ENCODE measurements at places on chromosomes 13 and 19.

DNA sequence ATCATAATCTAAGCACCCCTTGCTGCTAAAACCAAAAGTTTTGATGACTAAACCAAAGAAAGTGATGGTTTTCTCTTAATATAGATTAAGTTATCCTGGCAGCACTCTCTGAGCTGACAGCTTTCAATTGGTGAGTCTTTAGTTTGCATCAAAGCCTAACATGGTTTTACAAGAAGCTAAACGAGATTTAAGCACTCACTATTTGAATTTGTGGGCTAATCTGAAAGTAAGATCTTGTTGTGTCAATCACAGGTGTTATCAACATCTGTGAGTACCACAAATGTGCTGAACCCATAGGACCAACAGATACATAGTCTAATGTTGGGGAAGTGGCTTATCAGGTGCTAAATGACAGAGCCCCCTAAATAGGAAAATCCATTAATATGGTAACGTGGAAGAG is 223.9 kb downstream of the LHFPL6 start:
- no peak for DNase-seq

- no peak for DNase-seq
Observed at GRCh38 chr13:43877326-43877725, 2.2 kb downstream of the CCDC122 start.

- DNase-seq = no peak
Observed at GRCh38 chr19:3186160-3186688, 494 bp downstream of the NCLN start.

DNA sequence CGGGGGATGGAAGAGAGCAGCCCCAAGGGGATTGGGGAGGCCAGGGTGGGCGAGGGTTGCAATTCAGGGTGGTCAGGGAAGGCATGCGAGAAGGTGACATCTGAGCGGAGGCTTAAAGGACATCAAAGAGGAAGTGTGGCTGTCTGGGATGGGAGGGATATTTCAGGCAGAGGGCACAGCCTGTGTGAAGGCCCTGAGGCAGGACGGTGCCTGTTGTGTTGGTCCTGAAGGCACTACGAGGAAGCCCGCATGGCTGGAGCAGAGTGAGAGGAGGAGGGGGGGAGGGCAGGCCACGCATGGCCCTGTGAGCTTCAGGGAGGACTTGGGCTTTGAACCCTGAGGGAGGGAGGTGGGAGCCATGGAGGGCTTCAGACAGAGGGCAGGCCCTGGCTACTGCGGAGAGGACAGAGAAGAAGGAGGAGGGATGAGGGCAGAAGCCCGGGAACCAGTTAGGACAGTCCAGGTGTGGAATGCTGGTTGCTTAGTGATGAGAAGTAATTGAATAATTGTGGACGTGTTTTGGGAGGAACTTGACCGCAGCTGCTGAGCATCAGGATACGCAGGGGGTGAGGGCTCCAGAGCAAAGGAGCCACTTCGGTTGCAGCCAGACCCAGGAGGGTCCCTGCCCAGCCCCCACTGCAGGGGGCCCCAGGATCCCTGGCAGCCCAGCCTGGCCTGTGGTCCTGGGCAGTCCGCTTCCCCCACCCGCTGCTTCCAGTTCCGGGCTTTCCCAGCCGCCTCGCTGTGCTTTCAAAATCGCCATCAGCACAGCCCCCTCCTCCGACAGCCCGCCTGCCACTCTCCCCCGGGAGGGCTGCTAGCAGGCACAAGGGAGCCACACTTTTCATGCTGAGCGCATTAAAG is 6.2 kb downstream of the TLE6 start:
- DNase-seq = no peak

DNA sequence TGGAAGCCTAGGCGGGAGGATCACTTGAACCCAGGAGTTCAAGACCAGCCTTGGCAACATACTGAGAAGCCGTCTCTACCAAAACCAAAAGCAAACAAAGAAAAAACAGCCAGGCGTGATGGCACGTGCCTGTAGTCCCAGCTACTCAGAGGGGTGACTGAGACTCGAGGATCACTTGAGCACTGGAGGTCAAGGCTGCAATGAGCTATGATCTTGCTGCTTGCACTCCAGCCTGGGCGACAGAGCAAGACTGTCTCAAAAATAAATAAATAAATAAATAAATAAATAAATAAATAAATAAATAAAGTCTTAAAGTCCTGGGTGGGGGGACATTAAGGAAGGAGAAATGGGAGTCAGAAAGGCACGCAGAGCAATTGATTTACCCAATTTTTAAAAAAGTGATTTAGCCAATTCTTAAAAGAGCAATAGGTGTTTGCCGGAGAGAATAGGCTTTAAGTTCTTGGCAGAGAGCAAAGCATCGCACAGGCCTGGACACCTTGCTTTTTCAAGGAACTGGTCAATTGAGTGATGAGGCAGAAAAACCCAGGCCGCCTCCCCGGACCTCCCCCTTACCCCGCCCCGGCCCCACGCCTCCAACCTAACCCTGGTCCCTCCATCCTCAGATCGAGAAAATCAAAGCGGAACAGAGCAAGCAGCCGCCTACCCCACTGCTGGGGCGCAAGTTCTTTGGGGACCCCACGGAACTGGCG is 9.5 kb upstream of the SHKBP1 start:
- no peak for DNase-seq

- no peak for DNase-seq
Observed at GRCh38 chr19:41189425-41190065, 3.5 kb upstream of the CYP2S1 start.

- DNase-seq = no peak
Observed at GRCh38 chr13:80237646-80238045, 103.3 kb downstream of the SPRY2 start.

DNA sequence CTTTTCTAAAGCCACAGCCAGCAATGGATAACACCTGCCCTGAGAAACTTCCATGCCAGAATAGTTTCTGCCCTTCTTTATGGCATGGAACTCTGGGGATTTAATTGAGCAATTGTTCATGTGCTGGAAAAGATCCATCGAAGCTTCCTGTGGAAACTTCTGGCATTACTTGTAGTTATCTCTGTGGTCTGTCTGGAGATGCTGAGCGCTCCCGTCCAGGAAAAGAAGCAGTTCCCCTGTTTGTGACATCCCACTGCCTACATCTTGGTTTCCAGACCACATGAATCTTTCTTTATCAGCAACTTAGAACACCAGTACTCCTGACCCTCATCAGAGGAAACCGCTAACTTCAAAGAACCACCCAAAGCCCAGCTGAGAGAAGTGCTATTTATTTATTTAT is 24.6 kb downstream of the FLT1 start:
- no peak for DNase-seq

DNA sequence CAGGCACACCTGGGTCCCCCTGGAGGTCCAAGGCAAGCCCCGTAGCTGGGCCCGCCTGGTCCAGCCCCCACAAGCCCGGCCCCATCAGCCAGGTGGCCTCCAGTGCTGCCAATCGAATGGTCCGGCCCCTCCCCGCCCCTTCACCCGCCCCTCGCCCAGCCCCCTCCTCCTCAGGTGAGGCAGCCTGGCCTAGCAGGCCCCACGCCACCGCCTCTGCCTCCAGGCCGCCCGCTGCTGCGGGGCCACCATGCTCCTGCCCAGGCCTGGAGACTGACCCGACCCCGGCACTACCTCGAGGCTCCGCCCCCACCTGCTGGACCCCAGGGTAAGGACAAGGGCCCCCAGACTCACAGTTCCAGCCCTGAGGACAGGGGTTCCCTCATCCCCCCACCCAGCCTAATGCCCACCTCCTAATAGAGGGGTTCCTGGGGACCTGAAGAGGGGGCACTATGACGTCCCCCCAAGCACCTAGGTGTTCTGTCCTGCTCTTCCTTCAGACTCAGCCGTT is at the start of gene HPN:
HPN (plus strand) TSS at position 174 of the 508 bp plus-strand sequence. CDS start 786 bp downstream, outside the sequence.
- no peak for DNase-seq

DNA sequence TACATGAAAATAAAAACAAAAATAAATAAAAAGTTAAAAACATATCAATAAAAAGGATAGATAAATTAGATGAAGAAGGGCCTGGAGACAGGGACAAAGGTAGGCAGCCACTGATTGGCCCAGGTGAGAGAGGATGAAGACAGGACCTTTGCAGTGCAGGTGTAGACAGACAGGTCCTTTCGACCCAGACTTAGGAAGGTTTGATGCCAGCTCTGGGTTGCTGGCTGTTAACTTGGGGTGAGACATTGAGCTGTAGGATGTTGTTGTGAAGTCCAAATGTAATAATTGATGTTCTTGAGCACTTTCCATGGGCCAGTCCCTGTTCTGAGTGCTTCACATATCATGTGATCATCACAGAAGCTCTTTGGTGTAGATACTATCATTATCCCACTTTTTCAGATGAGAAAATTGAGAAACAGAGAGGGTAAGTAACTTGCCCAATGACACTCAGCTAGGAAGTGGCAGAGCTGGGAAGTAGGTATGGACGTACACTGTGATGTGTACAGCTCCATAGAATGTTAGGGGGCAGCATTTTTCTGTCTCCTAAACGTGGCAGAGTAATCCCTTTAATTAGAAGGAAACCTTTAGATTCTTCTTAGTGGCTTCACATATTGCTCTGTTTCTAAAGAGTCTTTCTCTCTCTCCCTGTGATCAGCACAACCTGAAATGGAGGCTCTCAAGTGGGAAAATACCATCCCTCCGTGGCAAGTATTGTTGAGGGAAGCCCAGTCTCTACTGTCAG is 76.0 kb upstream of the STK24 start:
- DNase-seq = no peak

GRCh38 chr13:78829821-78830220 is 170.9 kb upstream of the OBI1 start:
- DNase-seq = no peak

GRCh38 chr13:20495087-20496023 is 30.3 kb downstream of the CRYL1 start:
- peak; percentile 19 for DNase-seq

DNA sequence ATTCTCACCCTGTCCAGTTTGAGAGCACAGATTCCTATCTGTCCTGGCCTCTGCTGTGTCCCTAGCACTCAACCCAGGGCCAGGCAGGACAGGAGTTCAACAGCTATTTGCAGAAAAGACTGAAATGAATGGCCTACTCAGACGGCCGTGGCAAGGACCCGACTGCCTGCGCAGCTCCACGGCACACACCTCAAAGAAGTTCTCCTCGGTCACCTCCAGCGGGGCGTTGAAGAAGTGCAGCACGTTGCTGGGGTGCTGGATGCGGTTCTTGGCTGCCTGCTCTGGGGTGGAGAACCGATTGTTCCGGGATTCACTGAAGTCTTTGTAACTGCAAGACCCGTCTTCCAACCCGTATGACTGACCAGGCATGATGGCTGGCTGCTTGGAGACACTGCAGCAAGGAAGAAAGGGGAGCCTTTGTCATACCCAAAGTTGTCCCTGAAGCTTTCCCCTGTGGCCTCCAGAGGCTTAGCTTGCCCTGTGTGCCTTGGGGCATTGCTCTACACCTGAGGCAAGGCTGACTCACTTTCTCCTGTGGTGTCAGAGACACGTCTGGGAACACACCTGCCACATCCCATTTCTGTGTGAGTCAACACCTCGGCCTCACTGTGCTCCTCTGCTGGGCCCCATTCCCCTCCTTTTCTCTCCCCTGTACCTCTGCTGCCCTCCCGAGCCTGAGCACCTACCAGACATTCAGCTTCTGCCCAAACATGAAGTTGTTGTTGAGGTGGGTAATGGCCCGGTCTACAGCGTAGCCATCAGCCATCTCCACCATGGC is 6.8 kb upstream of the ECH1 start:
- DNase-seq = no peak

- no peak for DNase-seq
Observed at GRCh38 chr13:26445092-26445491, 112.4 kb upstream of the WASF3 start.

- no peak for DNase-seq
Observed at GRCh38 chr13:45490068-45490467, 25.3 kb downstream of the COG3 start.

- no peak for DNase-seq
Observed at GRCh38 chr13:107866941-107867623, 348.3 kb downstream of the LIG4 start.

- DNase-seq = no peak
Observed at GRCh38 chr13:41624041-41624440, 166.7 kb downstream of the RGCC start.

GRCh38 chr19:21848706-21849105 is 12.7 kb upstream of the ZNF43 start:
- no peak for DNase-seq

- DNase-seq = no peak
Observed at GRCh38 chr19:33202546-33203507, 8.7 kb downstream of the LRP3 start.

DNA sequence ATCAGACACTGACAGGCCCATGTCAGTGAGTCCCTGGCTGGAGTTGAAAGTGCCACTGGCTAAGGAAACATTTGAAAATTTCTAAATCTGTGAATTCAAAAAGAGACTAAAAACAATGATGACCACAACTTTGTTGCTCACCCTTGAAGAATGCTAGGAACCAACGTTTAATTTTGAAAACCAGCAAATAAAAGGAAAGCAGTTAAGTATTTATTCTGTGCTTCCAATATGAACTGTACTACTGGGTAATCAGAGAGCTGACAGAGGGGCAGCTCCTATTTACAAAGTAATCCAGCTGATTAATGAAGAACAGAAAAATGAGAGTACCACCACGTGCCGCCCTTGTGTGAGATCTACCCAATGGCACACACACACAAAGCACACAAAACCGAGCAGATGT is 44.7 kb upstream of the LATS2 start:
- no peak for DNase-seq

- DNase-seq = no peak
Observed at GRCh38 chr13:112752711-112753541, 63.1 kb downstream of the ATP11A start.

- DNase-seq = no peak
Observed at GRCh38 chr13:21016487-21016886, 44.9 kb downstream of the LATS2 start.

DNA sequence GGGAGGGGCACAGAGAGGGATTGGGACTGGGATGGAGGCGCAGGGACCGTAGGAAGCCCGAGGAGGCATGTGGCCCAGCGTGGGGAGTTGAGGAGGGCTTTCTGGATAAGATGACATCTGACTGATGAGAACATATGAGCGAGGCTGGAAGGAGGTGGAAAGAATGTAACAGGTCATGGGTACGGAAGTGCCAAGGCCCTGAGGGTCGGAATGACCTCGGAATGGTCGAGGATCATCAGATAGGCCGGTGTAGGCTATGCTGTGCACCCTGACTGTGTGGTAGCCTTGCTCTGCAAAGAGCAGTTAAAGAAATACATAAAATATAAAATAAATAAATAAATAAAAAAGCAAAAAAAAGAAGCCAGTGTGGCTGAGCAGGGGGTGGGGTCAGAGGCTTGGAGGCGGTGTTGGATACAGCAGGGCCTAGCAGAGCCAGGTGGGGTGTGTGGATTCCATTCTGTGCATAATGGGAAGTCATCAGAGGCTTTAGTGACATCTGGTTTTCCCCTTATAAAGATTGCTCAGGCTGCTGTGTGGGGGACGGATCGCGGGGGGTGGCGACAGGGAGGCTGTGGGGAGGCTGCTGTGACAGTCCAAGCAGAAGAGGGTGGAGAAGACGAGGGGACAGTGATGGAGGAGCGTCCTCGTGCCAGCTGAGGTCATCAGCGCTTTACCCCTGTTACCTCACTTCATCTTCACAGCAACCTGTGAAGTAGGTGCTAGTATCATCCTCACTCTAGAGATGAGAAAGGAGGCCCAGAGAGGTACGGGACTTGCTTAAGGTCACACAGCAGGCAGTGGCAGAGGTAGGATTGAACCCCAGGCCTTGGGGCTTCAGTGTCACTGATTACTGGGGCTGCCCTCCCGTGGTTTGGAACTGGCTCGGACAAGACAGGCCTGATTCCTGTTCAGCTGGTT is 5.0 kb downstream of the PAK4 start:
- DNase-seq = no peak

All from stimulated activated CD8-positive, alpha-beta memory T cell treated with anti-CD3 and anti-CD28 coated beads, Interleukin-2, amount 100 ng/mL, for 1 hour (primary cell).